HL-60 (cell line): ENCODE measurements at places on chromosomes 6 and 20.
A peak's percentile ranks its signal among the peaks of the same experiment; 100 is the strongest.

DNA sequence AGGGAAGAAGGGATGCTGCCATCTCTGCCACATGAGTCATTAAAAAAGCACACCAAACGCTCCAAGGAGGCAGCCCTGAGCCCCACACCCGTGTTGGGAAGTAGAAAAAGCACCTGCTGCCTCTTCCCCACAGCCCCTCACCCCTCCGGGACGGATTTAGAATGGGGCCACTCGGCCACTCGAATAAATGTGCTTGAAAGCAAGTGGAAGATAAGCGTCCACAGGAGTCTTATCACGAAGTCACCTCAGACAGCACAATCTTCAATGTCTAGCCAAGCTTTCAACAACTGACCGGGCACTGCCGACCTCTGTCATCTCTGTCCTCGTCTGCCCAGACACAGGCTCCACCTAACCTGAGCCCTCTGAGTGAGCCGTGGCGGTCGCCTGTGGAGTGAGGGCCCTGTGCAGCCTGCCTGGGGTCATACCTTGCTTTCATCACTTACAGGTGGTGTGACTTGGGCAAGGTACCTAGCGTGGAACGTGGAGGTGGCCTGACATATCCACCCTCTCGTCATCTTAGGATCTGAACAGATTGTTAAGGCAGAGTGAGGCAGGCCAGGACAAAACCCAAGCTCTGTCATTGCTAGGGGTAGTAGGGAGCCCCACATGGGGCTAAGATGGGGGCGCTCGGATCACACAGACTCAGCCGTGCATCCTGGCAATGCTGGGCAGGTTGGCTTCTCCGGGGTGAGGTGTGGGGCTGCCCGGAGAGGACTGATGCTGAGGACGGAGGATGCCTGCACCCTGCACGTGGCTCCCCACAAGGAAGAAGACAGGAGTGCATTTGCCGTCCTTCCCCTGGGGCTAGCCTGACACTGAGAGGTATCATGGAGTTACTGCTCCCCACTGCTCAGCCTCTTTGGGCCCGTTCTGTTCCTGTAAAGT lies 34.8 kb downstream of the PSMG4 start:
- DNase-seq: no peak

DNA sequence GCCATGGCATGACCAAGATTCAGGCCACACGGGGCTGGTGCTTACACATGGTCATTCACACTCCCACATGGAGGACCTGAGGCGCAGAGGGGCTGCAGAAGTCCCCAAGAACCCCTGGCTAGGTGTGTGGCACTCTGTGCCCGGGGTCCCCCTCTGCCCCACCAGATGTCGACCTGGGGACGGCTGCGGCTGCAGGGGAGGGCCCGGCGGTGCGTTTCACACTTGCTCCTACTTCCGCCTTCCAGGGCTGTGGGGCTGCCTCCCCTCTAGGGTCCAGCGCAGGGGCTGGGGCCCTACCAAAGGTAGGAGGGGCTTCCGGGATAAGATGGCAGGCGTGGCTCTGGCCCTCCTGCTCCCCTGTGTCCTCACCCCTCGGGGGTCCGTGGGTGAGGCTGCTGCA lies 81.1 kb upstream of the SLCO4A1 start:
- DNase-seq: no peak

DNA sequence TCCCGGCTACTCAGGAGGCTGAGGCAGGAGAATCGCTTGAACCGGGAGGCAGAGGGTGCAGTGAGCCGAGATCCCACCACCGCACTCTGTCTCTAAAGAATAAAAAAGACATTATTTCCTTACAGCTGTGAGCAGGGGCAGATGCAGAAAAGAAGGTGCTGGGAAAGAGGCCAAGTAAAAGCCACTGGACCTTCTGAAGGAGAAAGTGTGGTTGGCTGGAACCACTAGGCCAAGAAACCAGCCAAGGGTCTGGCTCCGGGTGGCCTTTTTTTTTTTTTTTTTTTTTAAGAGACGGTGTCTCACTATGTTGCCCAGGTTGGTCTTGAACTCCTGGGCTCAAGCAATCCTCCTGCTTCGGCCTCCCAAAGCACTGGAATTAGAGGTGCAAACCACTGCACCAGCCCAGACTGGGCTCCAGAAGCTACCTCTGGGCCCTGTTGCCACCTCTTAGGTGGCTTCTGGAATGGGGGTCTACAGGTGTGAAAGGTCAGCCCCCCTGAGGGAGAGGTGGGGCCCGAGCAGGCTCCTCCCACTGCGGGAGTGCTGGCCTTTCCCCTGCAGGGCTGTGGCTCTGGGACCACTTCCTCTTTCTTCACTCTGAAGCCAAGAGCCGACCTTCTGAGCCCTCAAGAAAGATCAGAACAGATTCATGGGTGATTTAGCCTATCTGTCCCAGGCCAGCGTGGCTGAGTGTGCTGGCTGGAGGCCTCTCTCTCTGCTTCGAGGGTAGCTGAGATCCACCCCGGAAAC lies at the start of gene FGD2:
Gene FGD2, plus strand, starts transcription at position 595 of the 750 bp plus-strand sequence. CDS start 163 bp downstream, outside the sequence.
- no peak for DNase-seq

- DNase-seq: no peak
These were observed 3.8 kb upstream of the WFDC12 start for GRCh38 chr20:45128099-45128498.

DNA sequence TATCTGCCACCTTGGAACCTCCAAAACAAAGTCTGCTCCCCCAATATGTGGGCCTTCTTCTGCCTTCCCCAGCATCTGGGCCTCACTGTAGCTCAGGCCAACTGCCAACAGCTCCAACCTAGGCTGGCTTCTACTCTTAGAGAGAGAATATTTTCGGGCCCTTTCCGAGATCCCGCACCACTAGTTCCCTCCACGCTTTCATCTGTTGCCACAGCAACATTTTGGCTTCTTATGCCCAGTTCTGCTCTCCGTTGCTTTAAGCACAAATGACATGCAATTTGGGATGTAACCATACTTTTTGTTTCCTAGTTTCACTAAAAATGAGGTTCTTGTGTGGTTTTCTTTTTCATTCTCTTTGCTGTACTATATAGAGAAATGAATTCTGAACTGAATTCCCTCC lies 33.6 kb downstream of the PSMB9 start:
- DNase-seq: no peak

- no peak for DNase-seq
These were observed 7.0 kb downstream of the TAGAP start for GRCh38 chr6:159037756-159038290.

- peak; percentile 57 for DNase-seq
These were observed 8.5 kb downstream of the JARID2 start for GRCh38 chr6:15254070-15254975.

- DNase-seq: no peak
These were observed 58.0 kb upstream of the FRMD1 start for GRCh38 chr6:168137024-168137423.

DNA sequence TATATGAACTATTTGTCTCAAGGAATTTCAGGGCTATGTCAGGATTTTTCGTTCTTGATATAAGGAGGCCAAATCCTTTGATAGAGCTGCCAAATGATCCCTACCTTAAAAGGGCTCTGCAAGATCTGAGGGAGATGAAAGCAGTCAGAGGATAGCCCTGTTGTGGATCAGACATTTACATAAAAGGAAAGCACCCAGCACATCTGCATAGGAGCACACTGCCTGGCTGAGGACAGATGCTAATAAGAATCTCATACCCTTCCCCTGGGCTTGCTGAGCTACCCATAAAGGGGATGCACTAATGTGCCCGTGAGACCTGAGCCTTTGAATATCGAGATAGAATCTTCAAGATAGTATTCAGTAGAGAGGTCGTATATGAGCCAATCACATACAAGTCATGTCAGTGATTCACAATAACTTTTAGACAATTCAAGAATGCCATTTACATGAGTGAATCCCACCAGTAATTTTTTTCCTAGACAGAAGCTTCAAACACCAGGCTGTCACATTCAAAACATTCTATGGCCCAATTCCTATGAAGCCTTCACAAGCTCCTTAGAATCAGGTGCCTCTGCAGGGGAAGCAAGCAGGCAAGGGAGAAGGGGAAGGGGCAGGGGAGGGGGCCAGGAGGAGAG lies 71.1 kb downstream of the STMND1 start:
- no peak for DNase-seq

- no peak for DNase-seq
These were observed 16.7 kb downstream of the MAP3K4 start for GRCh38 chr6:161008245-161008644.

GRCh38 chr6:41201764-41202173 lies 820 bp upstream of the TREML2 start:
- DNase-seq: no peak

GRCh38 chr6:74000666-74001490 lies 304.9 kb downstream of the CD109 start:
- DNase-seq: no peak

DNA sequence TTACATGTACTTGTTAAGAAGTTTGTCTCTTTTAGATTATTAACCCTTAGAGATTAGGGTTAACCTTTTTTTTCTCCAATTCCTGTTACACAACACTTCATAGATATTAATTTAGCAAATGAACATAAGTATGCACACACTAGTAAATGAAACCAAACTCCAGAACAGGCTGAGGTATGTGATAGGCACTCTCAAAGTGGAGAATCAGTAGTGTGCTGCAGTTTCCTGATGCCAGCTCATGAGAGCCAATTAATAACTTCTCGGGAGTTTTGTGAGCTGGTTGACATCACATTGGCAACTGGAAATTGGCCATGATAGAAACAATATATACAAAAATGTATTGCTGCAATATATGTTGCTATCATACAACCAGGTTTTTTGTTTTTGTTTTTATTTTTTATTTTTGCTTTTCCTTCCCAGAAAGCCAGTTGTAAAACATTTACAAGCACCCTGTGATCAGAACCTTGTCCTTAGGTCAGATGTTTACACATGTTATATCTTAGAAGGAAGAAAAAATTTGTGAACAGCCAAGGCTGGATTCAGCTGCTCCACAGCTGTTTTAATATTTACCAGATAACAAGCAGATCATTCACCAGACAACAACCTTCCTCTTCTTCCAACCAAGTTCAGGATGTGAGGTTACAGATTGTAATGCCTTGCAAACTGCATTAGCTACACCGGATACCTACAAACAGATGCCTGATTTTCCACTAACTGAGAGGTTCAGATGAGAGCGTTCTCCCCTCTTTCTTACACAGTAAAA lies 42.4 kb upstream of the ECHDC1 start:
- no peak for DNase-seq

DNA sequence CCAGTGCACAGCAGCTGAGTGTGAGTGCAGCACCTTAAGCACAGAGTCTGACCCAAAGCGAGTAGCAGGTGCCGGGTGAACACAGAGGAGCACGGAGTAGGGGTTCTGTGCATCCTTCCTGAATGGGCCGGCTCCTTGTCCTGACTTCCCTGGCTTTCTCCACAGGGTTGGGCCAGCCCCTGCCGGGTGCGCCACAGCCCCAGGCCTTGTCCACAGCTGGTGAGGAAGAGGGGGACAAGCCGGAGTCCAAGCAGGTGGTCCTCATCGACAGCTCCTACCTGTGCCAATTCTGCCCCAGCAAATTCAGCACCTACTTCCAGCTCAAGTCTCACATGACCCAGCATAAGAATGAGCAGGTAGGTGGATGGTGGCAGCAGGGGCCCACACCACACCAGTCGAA lies 34.9 kb downstream of the ZNF341 start:
- no peak for DNase-seq

DNA sequence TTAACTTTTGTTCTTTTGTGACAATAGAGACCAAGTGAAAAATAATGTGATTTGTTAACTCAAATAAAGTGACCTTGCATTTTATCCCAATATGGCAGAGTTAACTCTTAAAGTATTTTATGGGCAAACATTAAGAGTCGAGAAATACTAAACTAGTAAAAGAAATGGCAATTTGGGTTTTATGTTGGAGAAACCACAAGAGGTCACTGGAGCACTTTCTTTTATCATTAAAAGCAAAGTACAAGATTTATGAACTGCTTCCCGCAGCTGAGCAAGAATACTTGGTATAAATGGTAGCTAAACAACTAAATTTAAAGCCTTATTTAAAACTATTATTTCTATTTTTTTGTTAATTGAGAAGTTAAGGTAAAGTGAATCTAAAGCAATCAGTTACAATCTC lies 33.5 kb upstream of the MCM9 start:
- DNase-seq: no peak

DNA sequence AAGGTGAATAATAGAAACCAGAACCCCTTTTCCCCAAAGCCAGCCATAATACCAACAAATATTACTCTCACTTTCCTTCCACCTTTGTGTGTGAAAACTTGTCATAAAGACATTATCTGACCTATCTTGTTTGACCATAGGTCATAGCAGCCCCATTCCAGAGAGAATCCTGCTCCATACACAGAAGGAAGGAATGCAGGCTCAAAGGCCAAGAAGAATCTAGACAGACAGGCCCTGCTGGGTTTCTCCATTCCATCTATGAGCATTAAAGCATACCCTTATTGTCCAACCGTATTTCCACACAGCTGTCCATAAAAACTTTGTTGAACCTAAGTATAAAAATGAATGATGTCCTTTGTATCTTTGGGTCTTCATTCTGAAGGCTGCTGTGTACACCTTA lies 40.7 kb upstream of the KCNK5 start:
- DNase-seq: no peak

- peak; percentile 87 for DNase-seq
These were observed 113.9 kb upstream of the PRSS16 start for GRCh38 chr6:27133281-27134227.

DNA sequence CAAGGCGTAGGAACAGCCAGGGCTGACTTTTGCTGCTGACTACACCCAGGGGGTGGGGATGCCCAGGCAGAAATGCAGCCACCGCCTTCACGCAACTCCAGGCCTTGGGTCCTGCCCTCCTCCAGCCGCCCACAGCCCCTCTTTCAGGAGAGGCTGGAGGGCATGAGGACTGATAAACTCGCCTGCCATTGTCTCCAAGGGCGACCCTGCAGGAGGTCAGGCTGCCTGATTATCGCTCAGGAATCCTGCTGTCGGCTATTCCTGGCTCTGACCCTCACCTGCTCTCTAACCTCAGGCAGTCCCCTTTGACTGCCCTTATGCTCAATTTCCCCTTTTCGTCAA lies 62.0 kb upstream of the HDDC2 start:
- DNase-seq: no peak

GRCh38 chr6:97282238-97282725 lies 734 bp downstream of the MMS22L start:
- DNase-seq: no peak

- DNase-seq: no peak
These were observed 811.0 kb upstream of the GJE1 start for GRCh38 chr6:141321493-141322347.

DNA sequence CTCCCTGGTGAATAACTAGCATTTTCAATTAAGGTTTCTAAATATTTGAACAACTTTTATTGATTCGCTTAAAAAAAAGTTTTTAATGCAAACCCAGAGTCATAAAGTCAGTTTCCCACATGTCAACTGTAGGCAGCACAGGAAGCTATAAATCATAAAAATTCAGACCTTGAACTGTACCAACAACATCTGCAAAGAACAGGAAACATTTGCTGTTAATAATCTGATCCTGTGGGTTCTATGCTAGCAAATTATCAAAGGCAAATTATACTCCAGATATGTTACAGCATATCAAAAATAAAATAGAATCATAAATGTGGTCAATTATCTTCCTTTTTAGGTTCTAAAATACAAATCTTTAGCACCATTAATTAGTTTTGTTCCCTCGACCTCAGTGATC lies 16.6 kb upstream of the MAP7 start:
- DNase-seq: no peak

- DNase-seq: peak; percentile 83
These were observed 10.1 kb upstream of the CALHM6 start for GRCh38 chr6:116450769-116451740.
